ENCODE measurements at places on chromosomes 3 and 15. TPM values are rescaled to one million over a fixed set of nuclear protein-coding genes. Genes with fewer than 3 reads are reported as not detected.

GRCh38 chr3:45210308-45211041 lies 15.6 kb downstream of the TMEM158 start:
- peak overlapping the region; percentile 47 for H3K27ac ChIP-seq
- DNase-seq, result peak; percentile 93
- H3K36me3 ChIP-seq, result no peaks in the 10 kb centered on the region

DNA sequence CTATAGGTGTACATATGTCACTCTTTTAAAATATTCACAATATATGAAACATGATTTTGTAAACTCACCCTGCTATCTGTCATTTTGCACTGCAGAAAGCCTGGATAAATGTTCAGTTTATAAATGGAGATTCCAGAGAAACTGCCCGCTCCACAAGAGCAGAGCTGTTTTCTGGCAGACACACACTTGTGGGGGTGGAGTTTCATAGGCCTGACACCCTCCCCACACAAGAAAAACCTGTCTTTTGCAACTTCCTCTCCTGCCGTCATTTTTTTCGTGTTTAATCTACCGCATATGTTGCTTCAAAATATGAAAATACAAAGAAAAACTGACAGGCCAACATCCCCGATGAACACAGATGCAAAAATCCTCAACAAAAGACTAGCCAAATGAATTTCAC lies 479.0 kb downstream of the GABRG3 start:
- DNase-seq, result no peak
- H3K4me1 ChIP-seq, result no peaks in the 10 kb centered on the region
- no peak overlapping the region for H3K27ac ChIP-seq
- no peaks in the 10 kb centered on the region for H3K27me3 ChIP-seq

DNA sequence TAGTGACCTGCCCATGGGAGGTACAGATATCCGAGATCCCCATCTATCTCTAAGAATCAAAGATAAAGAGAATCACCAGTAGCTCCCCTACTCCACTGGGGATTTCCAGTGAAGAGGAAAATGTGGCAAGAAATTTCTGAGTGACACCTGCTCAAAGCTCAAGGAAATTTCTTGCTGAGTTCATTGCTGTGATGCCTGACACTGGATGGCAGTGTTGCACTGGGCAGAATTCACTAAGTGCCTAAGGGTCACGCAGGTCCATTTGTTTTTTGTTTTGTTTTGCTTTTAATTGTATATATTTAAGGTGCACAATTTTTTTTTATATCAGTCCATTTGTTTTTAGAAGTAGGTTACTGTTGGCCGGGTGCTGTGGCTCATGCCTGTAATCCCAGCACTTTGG lies 109.5 kb upstream of the KCNAB1 start:
- H3K27me3 ChIP-seq, result peaks cover 7% of the 10 kb centered on the region
- H3K36me3 ChIP-seq, result no peaks in the 10 kb centered on the region
- H3K4me1 ChIP-seq, result no peaks in the 10 kb centered on the region
- DNase-seq, result no peak
- H3K4me3 ChIP-seq, result no peak overlapping the region

INKA1 gene
- 5.1 TPM for total RNA-seq

- H3K4me3 ChIP-seq, result no peak overlapping the region
- no peak overlapping the region for H3K27ac ChIP-seq
- no peaks in the 10 kb centered on the region for H3K4me1 ChIP-seq
- no peaks in the 10 kb centered on the region for H3K36me3 ChIP-seq
- DNase-seq, result no peak
These were observed 755.5 kb upstream of the SEMA6D start for GRCh38 chr15:46961795-46962194.
